ENCODE measurements at places on chromosomes 1 and 21.
A peak's percentile ranks its signal among the peaks of the same experiment; 100 is the strongest.

- no peak for DNase-seq
Measured at GRCh38 chr1:212938846-212939245, 11.5 kb upstream of the VASH2 start.

DNA sequence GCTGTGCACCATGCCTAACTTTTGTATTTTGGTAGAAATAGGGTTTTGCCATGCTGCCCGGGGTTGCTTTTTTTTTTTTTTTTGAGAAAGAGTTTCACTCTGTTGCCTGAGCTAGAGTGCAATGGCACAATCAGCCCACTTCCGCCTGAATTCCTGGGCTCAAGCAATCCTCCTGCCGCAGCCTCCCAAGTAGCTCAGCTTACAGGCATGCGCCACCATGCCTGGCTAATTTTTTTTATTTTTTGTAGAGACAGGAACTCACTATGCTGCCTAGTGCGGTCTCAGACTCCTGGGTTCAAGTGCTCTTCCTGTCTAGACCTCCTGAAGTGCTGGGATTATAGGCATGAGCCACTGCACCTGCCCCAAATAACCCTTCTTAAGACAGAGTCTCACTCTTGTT is 153.5 kb downstream of the SLC45A1 start:
- DNase-seq, result no peak

DNA sequence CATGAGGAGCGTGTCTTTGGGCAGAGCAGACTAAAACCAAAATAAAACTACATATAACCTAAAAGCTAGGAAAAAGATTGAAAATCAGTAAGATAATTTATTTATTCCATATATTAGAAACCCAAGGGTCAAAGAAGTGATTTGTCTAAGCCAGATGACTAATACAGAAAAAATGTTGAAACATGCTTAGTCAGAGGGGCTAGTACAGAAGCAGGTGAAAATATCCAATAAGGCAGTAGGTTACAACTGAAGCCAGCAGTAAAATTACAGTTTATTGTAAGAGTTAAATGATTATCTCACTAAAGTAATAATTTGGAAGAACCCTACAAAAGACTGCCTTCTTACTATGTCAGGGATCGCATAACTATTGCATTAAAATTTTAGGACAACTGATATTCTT is 1190.9 kb upstream of the PRMT6 start:
- no peak for DNase-seq

- no peak for DNase-seq
Measured at GRCh38 chr1:179588425-179589024, 3.1 kb upstream of the TDRD5 start.

DNA sequence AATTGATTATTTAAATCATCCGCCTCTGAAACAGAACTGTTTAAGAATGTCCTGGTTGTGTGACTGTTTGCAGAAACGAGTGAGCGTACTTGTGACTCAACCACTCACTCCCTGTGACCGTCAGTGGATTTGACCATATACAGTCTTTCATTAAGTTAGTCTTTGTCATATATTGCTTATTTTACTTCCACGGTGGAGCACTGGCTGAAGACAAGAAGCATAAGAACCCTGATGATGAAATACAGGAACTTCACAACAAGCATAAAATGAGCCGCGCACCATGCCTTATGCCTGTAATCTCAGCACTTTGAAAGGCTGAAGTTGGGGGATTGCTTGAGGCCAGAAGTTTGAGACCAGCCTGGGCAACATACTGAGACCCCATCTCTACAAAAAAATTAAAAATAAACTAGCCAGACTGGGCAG is 194.0 kb downstream of the TOMM20 start:
- DNase-seq, result no peak

DNA sequence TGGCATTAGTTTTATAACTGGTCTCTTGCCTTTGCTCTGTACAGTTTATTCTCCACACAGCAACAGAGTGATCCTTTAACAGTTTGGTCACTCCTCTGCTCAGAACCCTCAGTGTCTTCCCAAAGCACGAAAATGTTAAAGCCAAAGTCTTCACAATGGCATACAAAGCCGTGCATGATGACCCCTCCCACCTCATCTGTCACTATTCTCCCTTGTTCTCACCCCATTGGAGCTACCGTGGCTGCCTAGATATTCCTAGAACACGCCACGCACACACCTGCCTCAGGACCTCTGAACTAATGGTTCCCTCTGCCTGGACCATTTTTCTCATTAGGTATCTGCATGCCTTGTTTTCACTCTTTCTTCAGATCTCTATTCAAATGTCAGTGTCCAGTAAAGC is 8.6 kb upstream of the SEMA4A start:
- no peak for DNase-seq

GRCh38 chr1:9820521-9820920 is 3.2 kb downstream of the CLSTN1 start:
- no peak for DNase-seq

DNA sequence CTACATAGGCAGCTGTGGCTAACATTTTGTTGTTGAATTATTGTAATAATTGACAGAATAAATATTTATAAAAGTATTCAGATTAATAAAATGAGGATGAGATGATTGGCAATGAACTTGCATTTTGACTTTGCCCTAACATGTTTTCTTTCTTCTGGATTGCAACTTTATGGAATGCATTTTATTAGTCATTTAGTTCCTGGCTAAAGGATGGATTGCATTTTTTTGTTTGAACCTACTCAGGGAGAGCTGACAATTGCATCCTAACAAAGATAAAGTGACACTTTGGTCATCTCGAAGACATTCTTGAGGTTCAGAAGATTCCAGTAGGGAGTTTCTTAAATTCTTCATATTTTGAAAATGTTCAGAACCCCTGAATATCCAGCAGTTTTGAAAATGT is 37.5 kb downstream of the PGM1 start:
- no peak for DNase-seq

- peak; percentile 88 for DNase-seq
Measured at GRCh38 chr21:33402001-33402979, 923 bp upstream of the IFNGR2 start.

DNA sequence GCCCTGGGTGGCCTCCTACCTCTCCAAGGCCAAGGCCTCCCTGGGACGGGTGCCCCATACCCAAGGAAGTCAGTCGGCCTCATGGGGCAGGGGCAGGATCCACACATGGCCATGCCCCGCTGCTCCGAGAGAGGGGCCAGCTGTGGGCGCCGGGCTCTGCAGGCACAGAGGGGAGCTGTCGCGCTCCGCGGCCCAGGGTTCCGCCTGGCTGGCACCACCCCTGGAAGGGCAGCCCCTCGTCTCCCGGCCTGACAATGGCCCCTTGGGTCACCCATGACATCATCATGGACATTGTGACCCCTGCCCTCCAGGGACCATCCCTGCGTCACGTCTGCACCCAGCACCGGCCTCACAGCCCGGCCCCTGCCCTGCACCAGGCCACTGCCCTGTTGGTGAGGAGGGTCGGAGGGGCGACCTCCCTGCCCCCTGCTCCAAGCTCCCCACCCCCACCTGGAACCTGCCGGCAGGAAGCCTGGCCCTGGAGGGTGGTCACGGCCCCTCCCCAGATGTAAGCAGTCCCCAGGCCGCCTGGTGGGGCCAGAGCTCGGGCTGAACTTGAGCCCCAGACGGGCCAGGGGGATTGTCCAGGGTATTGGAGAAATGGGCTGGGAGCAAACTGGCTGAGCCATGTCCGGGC is 5.8 kb downstream of the TTLL10 start:
- peak; percentile 18 for DNase-seq

DNA sequence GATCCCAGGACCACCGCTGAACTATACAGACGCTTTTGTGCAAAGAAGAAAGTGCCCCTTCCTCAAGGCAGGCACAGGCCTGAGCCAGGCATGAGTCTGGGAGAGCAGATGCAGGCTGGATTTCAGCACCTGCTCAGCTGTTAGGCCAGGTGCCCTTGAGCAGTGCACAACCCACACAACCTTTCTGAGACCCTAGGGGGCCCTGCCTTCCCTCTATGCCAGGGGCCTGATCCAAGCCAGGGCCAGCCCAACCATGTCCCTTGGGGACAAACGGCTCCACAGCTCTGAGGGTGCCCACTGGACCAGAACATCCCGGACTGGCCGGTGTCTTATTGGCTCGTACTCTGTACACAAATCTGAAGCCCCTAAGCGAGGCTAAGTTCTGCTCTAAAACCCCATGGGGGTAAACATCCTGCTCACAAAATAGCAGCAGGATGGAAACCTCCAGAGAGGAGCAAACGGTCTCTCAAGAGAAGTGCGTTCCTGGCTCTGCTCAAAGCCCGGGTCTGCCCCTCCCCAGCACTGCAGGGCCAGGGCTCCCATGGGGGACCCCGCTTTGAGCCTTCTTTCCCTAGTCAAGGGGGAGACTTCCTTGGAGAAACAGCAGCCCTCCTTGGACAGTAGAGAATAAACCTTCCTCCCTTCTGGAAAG is 275.1 kb downstream of the NPHP4 start:
- no peak for DNase-seq

DNA sequence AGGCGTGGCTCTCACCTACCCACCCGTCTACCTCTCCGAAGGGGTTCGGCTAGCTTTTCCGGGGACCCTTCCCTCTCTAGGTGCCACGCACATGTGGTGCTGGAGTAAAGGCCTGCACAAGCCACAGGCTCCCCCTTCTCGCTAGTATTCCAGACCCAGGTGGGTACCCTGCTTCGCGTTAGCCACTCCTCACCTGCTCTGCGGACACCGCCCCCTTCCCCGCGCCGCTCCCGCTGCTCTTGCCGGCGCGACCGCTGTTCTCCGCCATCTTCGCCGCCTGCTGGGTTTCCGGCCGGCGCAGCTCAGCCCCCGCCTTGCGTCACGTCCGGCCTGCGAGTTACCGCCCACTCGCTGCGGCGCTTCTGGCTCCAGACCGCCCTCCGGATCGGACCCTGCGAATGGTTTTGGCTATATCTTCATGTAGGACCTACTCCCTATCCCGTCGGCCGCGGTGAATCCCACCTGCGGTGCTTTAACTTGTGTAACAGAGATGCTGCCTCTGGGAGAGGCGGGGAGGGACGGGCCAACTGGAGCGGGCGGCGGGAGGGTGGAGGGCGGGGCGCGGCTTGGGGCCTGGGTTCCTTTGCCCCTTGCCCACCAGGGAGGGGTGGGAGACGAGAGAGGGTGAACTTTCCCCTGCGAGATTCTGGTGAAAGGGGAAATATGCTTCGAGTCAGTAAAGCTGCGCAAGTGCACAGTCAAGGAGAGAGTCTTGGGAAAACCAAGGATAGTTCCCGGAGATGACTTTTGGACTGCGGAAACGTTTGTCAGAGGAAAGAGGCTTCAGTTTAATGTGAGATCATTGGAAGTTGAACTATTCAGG is at the start of the genes NIT1 and PFDN2:
Gene NIT1 (plus strand): TSS at position 347 of the 823 bp plus-strand sequence. CDS start 72 bp downstream, at position 419.
Gene PFDN2 (minus strand): TSS at position 279 of the 823 bp plus-strand sequence. CDS start 11 bp downstream, at position 268.
- peak; percentile 94 for DNase-seq

- peak; percentile 4 for DNase-seq
Measured at GRCh38 chr1:223226271-223226670, 83.2 kb upstream of the TLR5 start.

- no peak for DNase-seq
Measured at GRCh38 chr1:23051290-23051909, 32.1 kb downstream of the KDM1A start.

DNA sequence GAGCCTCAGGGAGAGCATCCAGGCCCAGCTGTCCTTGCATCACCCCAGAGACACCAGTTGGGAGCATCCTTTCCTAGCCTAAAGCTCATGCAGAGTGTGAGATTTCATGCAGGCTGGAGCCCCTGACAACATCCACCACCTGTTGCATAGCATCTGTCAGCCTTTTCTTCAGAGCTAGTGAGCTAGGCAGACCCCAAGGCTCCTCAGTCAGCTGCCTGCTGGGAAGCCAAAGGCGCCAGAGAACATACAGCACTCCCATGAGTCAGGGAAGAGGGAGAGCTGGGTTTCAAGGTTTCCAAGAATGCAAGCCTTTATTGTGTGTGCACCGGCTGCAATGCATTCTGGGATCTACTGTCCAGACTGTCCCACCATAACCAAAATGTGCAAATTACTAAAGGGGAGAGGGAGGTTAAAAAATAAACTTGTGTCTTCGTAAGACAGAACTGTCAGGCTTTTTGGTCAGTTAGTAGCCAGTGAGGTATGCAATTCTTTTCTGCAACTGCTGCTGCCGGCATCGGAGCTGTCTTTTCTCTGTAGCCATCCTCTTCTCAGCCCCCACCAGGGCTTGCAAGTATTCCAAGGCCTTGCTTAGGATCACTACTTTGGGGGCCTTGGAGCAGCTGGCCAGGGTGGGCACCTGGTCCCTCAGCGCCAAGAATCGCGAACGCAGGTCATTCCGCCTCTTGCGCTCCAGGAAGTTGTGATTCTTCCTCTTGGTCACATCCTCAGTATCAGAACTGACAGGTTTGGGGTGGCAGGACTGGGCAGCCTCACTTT is 4.6 kb downstream of the MYCL start:
- peak; percentile 76 for DNase-seq

GRCh38 chr1:244050014-244050834 is 859 bp upstream of the ZBTB18 start:
- DNase-seq, result no peak

- no peak for DNase-seq
Measured at GRCh38 chr1:74395571-74395970, 116.8 kb downstream of the LRRC53 start.

DNA sequence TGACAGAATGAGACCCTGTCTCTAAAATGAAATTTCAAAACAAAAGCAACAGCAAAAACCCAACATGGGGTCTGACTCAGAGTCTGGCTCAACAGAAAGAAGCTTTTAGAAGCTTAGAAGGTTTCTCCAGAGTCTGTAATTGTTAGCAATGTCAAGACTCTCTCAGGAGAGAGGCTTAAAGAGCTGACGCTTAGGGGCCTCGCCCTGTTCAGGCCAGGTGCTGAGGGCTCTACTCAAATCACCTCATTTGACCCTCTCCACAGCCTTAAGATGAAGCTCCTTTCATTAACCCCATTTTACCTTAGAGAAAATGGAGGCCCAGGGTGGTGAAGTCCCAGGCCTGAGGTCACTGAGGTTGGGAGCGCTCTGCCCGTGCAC is 5.3 kb upstream of the KIF17 start:
- no peak for DNase-seq

DNA sequence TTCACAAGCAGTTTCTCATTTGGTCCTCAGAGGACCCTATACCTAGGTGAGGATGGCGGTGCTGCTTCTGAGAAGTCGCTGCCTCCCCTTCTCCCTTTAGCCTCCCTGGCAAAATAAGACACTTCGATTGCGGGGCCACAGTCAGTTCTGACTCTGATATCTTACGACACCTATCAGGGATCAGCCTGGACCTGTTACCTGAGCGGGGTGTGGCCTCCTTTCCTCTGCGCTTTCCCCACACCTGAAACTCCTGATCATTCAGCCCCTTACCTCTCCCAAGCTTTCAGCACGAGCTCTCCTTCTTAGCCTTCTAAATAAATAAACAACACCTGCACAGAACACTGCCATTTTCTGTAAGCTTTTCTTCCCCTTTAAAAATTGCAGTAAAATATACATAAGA is 24.6 kb upstream of the GPR137B start:
- no peak for DNase-seq

GRCh38 chr1:63794939-63795378 is 21.1 kb downstream of the ROR1 start:
- no peak for DNase-seq

- DNase-seq, result no peak
Measured at GRCh38 chr1:157457279-157457678, 95.0 kb downstream of the FCRL5 start.

- DNase-seq, result no peak
Measured at GRCh38 chr1:235511470-235512240, 7.4 kb upstream of the B3GALNT2 start.

DNA sequence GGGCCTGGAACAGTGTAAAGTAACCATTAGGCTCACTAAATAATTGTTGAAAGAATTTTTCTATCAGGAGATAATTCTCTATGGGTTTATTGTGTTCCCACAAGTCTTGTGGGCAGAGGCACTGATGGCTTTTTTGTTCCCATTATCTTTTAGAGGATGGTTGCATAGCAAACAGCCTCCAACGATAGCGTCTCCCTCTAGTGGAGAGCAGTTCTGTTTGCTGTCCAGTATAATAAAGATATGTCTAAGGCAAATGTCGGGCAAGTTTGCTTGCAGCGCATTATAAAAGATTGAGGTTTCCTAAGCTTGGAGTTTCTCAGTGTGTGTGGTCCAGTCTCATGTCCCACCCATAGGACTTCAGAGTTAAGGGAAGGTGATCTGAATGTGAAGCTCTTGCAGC is 1.3 kb upstream of the SLC6A17 start:
- DNase-seq, result no peak

Measured in femur (tissue), 1 donor.